ENCODE measurements at places on chromosomes 2 and 18.

DNA sequence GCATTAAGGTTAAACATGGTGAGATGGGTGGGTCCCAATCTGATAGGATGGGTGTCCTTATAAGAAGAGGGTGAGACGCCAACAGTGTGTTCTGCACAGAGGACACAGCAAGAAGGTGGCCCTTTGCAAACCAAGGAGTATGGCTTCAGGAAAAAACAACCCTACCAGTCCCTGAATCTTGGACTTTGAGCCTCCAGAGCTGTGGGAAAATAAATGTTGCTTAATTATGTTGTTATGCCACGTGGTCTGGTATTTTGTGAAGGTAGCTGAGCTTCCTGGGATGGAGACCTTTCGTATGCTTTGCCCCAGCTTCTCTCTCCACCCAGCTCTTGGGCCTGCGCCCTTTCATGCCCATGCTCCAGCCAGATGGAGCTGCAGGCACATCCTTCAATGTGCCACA, 114.2 kb upstream of the EPC2 start:
- no peaks in the 10 kb centered on the region for H3K36me3 ChIP-seq
- H3K4me3 ChIP-seq = no peak overlapping the region
- no peak overlapping the region for H3K27ac ChIP-seq
- H3K4me1 ChIP-seq = peaks cover 43% of the 10 kb centered on the region

DNA sequence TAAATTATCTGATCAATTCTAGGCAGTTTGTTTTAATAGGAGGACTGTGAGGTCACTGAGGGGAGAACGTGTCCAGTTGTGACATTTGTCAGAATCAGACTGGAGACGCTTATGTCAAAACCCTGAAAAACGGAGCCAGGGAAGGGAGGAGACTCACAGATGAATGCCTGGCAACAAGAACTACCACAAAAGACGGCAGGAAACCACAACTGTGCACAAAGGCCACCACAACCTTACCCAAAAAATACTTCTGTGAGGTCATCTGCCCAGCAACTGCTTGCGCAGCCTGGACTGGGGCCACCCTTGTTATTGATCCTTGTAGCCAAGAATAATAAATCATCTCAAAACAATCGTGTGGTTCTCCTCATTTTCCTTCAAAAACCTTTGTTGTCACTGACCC, 173.0 kb upstream of the ALKAL2 start:
- H3K27me3 ChIP-seq = peaks cover 4% of the 10 kb centered on the region
- H3K4me1 ChIP-seq = peaks cover 20% of the 10 kb centered on the region
- peak; percentile 47 for DNase-seq
- H3K36me3 ChIP-seq = no peaks in the 10 kb centered on the region

- no peaks in the 10 kb centered on the region for H3K27me3 ChIP-seq
- H3K27ac ChIP-seq = no peak overlapping the region
- no peak for DNase-seq
Measured at GRCh38 chr2:37730037-37730818, 58.8 kb upstream of the CDC42EP3 start.

GRCh38 chr2:220224691-220225543, 597.5 kb downstream of the SLC4A3 start:
- no peaks in the 10 kb centered on the region for H3K4me1 ChIP-seq
- H3K36me3 ChIP-seq = no peaks in the 10 kb centered on the region
- H3K4me3 ChIP-seq = no peak overlapping the region
- H3K27me3 ChIP-seq = no peaks in the 10 kb centered on the region
- no peak overlapping the region for H3K27ac ChIP-seq

DNA sequence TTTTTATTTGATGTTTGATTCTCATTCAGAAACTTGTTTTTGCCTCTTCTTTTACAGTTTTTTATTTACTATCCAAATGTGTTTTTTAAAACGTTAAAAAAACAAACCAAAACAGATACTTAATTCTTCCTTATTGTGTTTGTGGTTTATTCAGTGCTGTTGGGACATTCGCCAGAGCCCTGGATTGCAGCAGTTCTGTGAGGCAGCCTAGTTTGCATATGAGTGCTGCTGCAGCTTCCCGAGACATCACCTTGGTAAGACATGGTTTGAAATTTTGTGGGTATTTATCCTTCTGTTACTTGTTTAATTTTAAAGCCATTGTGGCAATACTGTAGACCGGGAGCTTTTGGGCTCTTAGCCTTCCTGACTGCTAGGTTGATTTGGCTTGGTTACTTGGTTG, 91.2 kb downstream of the MTA3 start:
- no peak for DNase-seq
- H3K27ac ChIP-seq = no peak overlapping the region
- peaks cover 16% of the 10 kb centered on the region for H3K4me1 ChIP-seq
- H3K27me3 ChIP-seq = no peaks in the 10 kb centered on the region
- H3K4me3 ChIP-seq = no peak overlapping the region

DNA sequence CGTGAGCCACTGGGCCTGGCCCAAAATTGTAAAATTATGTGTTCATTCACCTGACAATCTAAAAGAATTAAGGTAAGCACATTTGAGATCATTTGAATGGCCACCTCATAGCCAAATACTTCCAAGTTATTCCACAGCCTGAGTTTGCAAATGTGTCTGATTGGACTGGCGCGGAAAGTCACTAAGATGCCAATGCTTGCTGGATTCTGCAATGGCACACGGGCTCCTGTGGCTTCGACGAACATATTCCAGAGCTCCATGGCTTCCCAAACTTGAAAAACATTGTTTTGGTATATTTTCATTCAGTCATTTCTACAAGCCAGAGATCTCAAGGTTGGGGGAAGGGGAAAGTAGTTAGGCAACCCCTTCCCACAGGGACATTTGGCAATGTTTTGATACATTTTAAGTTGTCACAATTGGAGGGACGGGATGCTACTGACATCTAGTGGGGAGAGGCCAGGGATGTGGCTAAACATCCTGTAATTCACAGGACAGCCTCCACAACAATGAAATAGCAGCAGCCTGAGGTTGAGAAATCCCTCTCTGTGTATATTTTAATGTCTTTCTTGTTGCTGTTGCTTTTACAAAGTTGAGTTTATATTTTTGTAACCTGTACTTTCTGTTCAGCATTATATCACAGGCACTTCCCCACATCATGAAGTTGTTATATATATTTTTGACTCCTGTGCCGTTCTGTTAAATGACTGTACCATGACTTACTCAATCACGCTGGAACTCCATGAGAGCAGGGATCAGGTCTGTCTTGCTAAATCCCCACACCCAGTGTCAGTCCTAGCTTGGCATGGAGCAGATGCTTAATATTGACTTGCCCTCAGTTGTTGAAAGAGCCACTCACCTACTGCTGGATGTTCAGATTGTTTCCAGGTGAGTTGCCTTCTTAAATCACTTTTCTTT, 56.9 kb downstream of the COL4A4 start:
- no peak overlapping the region for H3K4me3 ChIP-seq
- H3K27ac ChIP-seq = no peak overlapping the region
- no peaks in the 10 kb centered on the region for H3K27me3 ChIP-seq

DNA sequence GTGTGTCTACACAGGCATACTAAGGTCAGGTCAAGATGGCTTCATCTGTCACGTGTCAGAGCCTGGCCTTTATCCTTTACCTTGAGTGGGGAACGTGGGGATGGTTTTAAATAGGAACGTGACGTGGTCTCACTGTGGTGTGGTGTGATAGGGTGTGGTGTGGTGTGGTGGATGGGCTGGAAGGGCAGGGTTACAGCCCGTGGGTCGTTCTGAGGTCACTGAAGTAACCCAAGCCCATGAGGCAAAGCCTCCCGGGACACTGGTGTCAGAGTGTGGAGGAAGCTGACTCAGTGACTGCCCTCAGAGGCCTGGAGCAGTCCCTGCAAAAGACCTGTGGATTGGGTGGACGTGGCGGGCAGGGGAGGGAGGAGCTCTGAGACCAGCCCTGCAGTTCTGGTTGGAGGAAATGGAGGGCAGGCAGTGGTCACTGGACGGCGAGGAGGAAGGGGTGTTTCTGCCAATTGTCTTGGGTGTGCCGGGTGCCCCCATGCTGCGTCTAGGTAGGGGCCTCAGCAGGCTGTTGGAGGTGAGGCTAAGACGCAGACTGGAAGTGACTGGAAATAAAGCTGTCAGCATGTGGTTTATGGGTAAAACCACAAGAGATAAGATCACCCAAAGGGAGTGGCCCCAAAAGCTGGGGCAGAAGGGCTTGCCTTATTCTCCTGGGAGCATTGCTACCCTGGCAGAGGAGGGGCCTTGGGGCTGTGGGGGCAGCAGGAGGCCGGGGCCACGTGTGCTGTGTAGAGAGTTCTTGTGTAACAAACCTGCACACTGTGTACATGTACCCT, 84.8 kb downstream of the SH3RF3 start:
- peaks cover 62% of the 10 kb centered on the region for H3K4me1 ChIP-seq
- H3K27ac ChIP-seq = no peak overlapping the region
- no peak overlapping the region for H3K4me3 ChIP-seq

DNA sequence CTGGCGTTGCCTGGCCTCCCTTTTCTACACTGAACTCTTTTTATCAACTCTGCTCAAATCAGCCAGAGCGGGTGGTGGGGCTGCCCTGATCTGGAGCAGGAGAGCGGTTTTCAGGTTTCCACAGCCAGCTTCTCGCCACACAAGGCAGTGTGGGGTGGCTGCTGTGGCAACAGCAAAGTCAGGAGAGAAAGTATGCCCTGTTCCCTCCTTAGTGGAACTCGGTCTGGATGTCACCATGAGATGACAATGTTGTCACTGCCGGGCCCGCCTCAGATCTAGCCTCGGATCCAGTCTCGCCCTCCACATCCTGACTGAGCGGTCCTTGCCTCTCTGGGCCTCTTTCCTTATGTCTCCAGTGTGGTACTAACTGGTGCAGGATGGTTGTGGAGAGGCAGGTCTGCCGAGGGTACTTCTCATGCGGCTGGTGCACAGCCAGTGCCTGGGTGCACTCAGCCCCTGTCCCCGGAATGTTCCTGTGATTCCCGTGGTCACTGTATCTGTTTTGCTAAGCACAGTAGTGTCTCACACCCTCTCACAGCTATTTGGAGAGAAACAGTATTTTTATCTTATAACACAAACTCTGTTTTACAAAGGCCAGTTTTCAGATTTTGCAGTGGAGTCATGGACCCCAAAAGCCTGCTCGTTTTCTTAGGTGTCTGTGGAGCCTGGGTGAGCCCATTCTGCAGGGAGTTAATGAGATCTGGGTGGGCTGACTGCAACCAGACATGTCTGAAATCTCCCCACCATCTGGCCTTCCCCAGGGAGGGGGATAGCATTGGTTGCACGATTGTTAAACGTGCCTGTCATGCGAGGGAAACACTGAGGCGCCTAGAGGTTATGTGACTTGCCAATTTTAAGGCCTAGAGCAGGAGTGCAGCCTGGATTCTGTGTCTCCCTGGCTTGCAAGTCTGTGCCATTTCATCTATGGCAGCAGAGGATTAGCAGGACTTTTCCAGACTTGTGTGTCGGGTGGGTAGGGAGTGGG, 261.1 kb upstream of the AGAP1 start:
- no peak overlapping the region for H3K27ac ChIP-seq
- no peaks in the 10 kb centered on the region for H3K4me1 ChIP-seq
- DNase-seq = no peak
- no peaks in the 10 kb centered on the region for H3K36me3 ChIP-seq

GRCh38 chr2:174717916-174718315, 46.4 kb downstream of the CHRNA1 start:
- H3K36me3 ChIP-seq = no peaks in the 10 kb centered on the region
- H3K27ac ChIP-seq = no peak overlapping the region
- no peak for DNase-seq
- H3K4me1 ChIP-seq = peaks cover 28% of the 10 kb centered on the region

GRCh38 chr2:182280118-182280517, 146.7 kb downstream of the PDE1A start:
- no peaks in the 10 kb centered on the region for H3K27me3 ChIP-seq
- no peak overlapping the region for H3K4me3 ChIP-seq
- no peak overlapping the region for H3K27ac ChIP-seq
- no peaks in the 10 kb centered on the region for H3K36me3 ChIP-seq
- DNase-seq = no peak
- H3K4me1 ChIP-seq = no peaks in the 10 kb centered on the region

GRCh38 chr2:72103690-72104089, 44.0 kb downstream of the CYP26B1 start:
- H3K4me3 ChIP-seq = no peak overlapping the region
- no peaks in the 10 kb centered on the region for H3K27me3 ChIP-seq
- no peak for DNase-seq
- no peaks in the 10 kb centered on the region for H3K4me1 ChIP-seq

DNA sequence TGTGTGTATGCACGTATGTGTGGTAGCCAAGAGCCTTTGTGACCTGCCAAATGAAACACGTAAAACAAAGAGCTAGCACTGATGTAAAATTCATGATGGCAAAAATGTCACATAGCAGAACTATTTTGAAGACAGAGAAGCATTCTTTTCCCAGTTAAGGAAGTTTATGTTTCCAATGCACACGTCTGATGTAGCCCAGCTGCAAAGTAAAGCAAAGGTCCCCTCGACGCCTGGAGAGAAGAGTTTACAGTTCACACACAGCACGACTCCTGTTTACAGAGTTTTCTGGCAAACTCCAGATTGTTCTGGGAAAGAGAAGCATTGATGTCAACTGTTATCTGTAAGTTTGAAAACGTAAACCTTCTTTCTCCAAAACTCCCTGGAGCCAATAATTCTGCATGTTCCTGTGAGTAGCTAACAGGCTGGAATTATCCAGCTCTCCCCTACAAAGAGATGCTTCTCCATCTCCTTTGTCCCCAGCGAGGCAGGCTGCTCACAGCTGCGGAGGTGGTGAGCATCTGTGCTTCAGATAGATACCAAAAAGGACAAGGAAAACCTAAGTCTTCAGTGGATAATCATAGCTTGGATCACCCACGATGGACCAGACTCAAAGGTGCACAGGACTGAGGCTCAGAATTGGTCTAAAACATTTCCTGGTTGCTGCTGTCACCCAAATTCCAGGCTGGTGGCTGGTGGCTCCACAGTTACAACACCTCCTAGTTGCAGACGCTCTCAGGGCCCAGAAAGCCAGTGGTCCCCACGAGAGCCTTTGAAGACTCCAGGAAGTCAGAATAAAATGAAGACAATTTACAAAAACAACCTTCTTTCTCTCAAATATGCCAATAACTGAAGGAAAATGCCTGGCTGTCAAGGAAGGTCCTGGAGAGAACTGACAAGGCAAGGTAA, 87.4 kb downstream of the COL6A3 start:
- H3K27ac ChIP-seq = no peak overlapping the region
- no peaks in the 10 kb centered on the region for H3K27me3 ChIP-seq
- DNase-seq = no peak
- H3K4me3 ChIP-seq = no peak overlapping the region

GRCh38 chr2:1588978-1589621, 155.2 kb downstream of the PXDN start:
- no peak overlapping the region for H3K4me3 ChIP-seq
- no peak for DNase-seq
- H3K27ac ChIP-seq = no peak overlapping the region

GRCh38 chr2:15031745-15032240, 399.3 kb downstream of the LRATD1 start:
- no peaks in the 10 kb centered on the region for H3K4me1 ChIP-seq
- no peak overlapping the region for H3K27ac ChIP-seq
- no peak for DNase-seq
- no peaks in the 10 kb centered on the region for H3K36me3 ChIP-seq
- no peaks in the 10 kb centered on the region for H3K27me3 ChIP-seq
- no peak overlapping the region for H3K4me3 ChIP-seq

DNA sequence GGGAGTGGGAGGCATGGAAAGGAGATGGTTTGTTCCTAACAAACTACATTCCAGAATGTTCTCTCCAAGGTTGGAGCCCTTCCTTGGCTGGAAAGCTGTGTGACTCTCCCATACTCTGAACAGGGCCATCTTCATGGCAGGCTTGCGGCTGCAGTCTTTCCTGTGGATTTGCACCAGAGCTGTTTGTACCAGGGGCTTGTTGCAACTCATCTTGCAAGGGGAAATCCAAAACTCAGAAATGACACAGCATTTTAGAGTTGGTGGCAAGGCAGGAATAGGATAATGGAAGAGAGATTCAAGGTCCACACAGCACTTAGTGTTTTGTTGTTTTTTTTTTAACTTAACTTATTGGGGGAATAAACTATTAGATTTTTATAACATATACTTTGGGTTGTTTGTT, 73.7 kb upstream of the ZNF516 start:
- H3K4me1 ChIP-seq = no peaks in the 10 kb centered on the region
- no peak overlapping the region for H3K27ac ChIP-seq
- no peak for DNase-seq
